ENCODE measurements at places on chromosomes 2 and 18. TPM values are rescaled to one million over a fixed set of nuclear protein-coding genes. Genes with fewer than 3 reads are reported as not detected.

DNA sequence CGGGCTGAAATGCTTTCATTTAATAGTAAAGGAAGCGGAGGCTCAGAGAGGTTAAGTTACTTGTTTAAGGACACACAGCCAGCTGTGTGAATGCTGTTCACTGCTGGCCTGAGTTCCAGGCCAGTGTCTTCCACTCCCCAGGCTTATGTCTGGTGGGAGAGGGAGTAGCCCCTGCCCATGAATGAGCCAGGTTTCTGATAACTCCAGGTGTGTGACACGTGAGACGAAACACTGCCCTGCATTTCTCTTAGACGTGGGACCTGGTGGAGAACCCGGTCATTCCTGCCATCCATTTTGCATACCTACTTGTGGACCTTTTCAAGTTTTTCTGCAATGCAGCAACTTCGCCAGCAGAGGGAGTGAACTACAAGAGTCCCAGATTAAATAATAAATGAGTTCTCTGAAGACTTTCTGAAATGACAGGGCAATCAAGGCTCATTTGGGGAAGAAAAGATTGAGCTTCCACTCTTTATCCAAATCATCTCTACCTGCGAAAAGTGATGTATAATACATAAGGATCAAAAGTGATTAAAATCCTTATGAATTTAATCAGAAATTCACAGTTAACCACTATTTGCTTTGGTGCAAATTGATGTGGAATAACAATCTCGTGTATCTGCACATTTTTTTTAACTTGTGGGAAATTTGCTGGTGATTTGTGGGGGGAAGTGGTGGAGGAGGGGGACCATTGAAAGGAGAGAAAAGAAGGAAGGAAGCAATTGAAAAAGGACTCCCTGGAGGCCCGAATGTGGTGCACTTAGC is 79.4 kb upstream of the ASB18 start:
- no peak for DNase-seq

The ACMSD gene
- not detected for total RNA-seq

The NEURL3 gene
- not detected for total RNA-seq

The MAP3K19 gene
- not detected for total RNA-seq

The G6PC2 gene
- total RNA-seq, result not detected

The TUBA4A gene
- total RNA-seq, result 132 TPM

DNA sequence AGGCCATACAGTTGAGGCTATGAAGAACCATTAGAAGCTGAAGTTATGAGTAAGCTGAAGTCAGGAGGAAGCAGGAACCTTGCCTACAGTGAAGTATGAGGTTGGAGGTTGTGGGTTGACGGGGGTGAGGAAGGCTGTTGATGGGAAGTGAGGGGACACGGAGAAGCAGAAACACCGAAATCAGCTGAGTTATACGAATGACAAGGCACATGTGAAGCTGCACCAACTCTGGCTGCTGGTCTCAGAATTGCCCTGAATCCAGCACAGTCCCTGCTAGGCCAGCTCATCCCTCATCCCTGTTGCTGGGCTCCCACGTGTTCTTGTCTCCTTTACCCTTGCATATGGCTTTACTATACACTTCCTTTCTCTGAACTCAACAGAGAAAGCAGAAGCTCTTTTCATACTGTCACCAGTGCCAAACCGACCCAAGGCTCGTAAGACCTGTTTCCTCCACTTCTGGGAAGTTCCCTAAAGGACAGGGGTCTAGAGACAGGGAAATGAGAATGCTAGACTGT is 9.2 kb upstream of the TMEM247 start:
- no peak for DNase-seq

DNA sequence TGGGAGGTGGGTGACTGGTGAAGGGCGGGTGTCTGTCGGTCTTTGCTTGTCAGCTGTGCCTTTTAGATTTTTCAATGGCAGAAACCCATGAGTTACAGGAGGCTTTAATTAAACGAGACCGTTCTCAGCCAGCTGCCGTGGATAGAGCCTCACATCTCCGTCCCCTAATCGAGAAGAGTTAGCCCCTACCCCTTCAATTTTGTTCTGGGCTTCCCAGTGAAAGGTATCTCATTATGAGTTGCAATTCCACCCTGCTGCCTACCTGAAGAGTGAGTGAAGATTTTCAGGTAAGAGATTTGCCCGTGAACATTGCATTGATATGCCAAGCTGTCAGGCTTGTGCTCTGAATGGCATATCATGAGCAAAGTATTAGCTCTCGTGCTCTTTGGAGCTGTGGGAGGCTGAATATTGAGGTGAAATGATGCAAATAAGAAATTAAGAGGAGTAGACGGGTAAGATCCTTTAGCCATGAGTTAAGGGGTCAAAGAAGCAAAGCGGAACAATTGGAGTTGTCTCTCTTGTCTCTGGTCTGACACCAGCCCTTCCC is 118.7 kb upstream of the MSTN start:
- DNase-seq, result no peak

GRCh38 chr2:43939695-43940256 is 56.0 kb downstream of the LRPPRC start:
- DNase-seq, result no peak

DNA sequence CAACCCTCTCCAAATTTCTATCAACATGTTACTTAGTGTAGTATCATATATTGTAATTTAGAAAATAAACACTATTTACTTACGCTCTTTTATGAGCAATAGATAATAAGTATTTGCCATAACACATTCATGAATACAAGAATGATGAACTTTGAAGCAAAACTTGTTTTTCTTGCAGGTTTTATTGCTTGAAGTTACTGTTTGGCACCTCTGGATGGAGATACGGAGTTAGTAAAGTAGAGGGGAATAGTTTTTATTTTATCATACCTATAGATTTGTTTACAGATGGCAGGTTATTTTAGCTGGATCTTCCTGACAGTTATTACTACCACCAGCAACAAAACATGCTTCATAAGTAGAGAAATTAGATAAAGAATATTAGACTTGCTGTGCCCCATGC is 274.2 kb upstream of the LRRTM4 start:
- DNase-seq, result no peak

The UGP2 gene
- total RNA-seq, result 214 TPM

The PLCD4 gene
- 5.8 TPM for total RNA-seq

GRCh38 chr2:128325611-128326181 is 7.0 kb upstream of the HS6ST1 start:
- DNase-seq, result peak; percentile 87

DNA sequence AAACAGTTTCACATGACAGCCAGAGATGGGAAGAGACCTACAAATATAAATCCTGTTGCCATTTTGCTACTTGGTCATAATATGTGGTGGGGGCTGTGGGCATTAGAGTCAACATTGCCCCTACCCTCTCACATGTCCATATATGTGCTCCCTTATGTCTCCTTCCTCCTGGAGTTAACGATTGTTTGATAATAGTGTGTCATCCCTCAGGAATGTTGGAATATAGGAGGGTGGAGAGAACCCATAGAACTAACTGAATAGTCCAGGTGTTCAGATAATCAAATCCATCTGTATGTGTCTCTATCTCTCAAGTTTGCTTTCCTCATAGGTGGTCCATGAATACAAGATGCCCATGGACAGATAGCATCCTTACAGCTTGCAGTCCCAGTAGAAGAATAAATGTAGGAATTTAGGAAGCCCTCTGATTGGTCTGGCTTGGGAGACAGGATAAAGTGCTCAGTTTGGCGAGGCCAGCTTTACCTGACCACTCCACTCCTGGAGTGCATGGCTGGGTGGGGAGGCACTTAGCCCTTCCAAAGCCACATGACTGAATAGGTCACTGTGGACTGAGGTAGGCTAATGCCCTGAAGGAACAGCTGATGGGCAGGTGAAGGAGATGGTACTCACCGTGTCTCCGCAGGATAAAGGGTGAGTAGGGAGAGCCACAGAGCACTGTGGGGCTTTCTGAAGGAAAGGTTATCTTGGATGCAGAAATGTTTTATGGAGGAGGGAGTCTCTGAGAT is 166.9 kb downstream of the CDCA7 start:
- no peak for DNase-seq

DNA sequence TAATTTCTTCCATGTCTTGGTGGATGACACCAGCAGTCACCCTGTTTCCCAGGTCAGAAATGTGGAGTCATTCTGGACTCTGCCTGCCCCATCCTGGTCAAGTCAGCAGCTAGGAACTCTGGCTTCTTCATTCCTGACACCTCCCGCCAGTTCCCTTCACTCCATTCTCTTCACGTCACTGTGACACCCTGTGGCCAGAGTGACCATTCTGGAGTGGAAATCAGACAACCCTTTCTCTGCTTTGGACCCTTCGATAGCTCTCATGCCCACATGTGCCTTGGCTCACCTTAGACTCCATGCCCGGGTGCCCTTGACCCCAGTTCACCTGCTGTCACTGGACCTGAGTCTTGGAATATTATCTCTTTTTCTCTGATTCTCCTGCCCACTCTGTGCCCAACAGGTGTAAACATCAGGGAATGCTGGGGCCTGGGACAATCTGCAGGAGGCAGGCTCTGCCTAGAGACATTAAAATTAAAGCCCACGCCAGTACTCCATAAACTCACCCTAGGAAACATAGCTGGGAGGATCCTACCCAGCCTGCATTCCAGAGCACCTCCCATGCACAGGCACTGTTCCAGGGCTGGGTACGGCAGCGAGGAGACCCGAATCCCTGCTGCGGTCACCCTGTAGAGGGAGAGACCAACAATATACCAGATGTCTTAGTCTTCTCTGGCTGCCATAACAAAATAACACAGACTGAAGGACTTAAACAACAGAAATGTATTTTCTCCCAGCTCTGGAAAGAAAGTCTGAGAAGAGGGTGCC is 41.1 kb upstream of the FAHD2A start:
- DNase-seq, result no peak
